HCT116 (cell line): ENCODE measurements at places on chromosomes 4 and X. TPM values are rescaled to one million over a fixed set of nuclear protein-coding genes. Genes with fewer than 3 reads are reported as not detected.
A peak's percentile ranks its signal among the peaks of the same experiment; 100 is the strongest.

- DNase-seq, result no peak
Observed at GRCh38 chr4:7894677-7895181, 44.9 kb downstream of the AFAP1 start.

DNA sequence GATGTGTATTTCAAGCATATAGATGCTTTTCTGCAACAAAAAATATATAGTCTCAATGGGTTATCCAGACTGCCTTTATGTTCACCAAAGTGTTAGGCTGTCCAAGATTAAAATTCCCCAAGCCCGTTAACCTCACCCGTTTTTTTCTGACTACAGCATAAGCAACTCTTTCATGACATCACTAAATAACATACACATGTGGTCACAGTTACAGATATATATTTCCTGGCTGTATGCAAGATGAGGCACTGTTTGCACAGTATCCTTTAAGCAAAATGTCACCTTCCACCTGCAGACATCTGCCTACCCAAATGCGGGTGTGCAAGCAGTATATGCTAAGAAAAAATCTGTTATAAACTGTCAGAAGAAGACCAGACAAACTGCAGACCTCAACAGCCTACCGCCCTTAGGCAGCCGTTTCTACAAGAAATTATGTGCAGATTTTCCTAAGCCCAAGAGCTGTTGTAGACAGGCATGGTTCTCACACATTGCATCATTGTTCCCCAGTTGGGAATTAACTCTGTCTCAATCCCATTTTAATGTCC lies 183.1 kb upstream of the MXRA5 start:
- no peak for DNase-seq

GRCh38 chrX:45230410-45230809 lies 29.7 kb upstream of the DIPK2B start:
- DNase-seq, result no peak

DNA sequence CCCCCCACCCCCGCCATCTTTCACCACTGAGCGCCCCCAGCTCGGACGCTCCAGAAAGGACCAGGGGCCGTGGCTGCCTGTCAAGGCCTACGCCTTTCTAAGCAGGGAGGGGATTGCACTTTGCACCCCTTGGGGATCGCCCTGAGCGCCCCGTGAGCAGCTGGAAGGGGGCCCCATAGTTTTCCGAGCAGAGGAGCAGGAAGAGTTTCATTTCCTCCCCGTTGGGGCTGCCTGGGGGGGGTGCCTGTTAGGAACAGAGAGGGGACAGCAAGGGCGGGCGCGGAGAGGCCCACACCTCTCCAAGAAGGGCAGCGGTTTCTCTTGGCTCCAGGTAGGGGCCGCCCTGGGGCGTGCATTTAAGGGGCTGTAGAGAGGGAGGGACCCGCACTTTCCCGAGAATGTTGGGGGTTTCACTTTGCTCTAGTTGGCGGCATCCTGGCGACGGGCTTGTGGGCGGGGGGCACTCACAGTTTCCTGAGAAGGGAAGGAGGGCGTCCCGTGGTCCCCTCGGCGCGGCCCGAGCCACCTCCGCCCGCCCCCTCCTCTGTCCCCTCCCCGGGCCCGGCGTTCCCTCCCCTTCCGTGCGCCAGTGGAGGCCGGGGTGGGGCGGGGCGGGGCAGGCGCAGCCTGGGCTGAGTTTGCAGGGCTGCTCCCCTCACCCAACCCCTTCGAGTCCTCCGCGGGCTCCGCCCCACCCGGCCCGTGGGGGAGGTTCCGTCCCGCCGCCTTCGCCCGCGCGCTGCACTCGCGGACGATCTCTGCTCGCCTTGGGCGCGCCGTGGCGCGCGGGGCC lies 82.3 kb upstream of the CD99 start:
- DNase-seq, result peak; percentile 48

Gene SPANXD
- total RNA-seq, result not detected

Gene IBSP
- not detected for total RNA-seq

GRCh38 chr4:48268956-48269860 lies at the start of gene TEC:
Gene TEC, minus strand, starts transcription at chr4:48269838. Its CDS starts 41,224 bp downstream, at chr4:48228614.
- DNase-seq, result peak; percentile 48

Gene WNK3
- 0.05 TPM for total RNA-seq

Gene VCX3A
- not detected for total RNA-seq

Gene MTNR1A
- 0.84 TPM for total RNA-seq

GRCh38 chr4:24169956-24170355 lies 280.1 kb upstream of the PPARGC1A start:
- no peak for DNase-seq

- no peak for DNase-seq
Observed at GRCh38 chrX:71542411-71542810, 9.5 kb downstream of the OGT start.

GRCh38 chrX:68838571-68838910 lies 9.7 kb downstream of the EFNB1 start:
- DNase-seq, result no peak
